T-helper 2 cell treated with Interferon-gamma antibody and Interleukin-4, amounts not matched to agents 5 μg/mL and 100 μg/mL, for 36 hours (primary cell): ENCODE measurements at places on chromosomes 7 and 10.

GRCh38 chr7:105980645-105981396 is 17.8 kb downstream of the CDHR3 start:
- no peak for DNase-seq

DNA sequence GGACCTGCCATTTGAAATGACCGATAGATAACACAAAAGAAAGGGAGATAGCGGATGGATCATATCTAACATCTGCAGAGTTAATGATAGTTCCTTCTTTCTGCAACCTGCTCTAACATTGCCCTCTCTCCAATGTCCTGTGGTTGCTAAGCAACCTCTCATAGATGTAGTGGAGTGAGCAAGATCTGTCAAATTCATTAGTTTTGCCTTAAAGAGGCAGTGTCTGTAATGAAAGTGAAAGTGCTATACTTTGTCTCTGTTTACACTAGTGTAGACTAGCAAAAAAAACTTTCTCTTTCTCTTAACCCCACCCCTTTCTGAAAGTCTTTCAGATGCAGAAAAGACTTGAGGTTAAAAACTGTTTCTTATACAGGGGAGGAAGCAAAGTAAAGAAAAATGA is 1196.9 kb downstream of the SORCS3 start:
- no peak for DNase-seq

GRCh38 chr10:79178614-79179163 is 109.9 kb downstream of the ZMIZ1 start:
- no peak for DNase-seq

DNA sequence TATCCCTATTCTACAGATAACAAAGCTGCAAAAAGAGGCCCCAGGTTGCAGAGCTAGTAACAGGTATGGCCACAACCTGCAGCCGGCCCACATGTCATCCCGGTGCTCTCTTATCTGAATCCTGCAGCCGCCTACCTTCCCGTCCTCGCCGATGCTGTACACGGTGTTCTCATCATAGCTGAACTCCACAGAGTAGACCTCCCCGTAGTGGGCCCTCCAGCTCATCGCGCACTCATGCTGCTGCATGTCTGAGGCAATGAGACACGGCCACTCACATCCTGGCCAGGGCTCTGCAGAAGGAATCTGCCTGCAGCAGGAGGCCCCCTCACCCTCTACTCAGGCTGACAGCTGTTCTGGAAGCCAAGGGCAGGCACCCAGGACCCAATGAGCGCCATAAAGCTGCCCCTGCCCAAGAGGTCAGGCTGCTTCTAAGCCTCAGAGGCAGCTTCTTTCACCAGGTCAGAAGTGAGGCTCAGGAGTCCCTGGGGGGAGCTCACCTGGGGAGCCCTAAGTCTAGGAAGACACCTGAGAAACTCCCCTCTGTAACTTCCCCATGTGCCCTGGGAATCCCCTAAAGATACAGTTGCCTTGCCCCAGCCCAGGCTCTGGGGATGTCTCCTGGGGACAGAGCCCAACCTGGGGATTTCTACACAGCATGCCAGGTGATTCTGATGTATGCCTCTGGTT is 17.9 kb upstream of the CYREN start:
- DNase-seq, result no peak

GRCh38 chr10:73653195-73653594 is 2.6 kb downstream of the SYNPO2L start:
- DNase-seq, result no peak

DNA sequence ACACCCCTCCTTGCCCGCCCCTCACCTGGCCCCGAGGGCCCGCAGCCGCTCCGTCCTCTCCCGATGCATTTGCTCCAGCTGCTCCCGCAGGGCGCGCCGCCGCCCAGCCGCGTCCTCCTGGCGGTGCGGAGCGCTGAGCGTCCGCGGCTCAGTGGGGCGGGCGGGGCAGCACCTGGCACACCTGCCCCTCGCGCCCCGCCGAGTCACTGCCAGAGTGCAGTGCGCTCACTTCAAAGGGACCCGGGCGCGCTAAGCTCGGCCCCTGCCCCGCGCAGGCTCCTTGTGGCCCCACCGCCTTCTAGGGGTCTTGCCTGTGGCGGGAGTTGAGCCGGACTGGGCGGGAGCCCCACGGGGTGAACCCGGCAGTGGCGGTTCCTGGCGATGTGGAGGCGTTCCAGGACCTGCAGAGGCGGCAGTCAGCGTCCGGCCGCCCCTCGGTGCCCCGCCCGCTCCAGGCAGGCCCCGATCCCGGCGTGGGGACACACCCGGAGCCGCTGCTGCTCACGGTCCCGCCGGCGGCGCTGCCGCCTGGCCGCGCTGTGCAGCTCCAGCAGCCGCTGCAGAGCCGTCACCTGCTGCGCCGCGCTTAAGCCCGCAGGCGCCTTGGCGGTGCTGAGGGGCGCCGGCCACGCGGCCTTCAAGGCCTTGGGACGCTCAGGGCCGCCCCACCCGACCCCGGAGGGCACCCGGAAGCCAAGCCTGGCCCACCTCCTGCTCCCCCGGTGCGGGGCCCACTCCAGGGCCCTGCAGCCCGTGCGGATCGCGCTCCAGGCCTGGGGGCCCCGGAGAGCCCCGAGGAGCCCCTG is 6.7 kb downstream of the ATP6V1F start:
- DNase-seq, result peak; percentile 42
